ENCODE measurements at places on chromosomes 3 and 15. TPM values are rescaled to one million over a fixed set of nuclear protein-coding genes. Genes with fewer than 3 reads are reported as not detected.
A peak's percentile ranks its signal among the peaks of the same experiment; 100 is the strongest.

DNA sequence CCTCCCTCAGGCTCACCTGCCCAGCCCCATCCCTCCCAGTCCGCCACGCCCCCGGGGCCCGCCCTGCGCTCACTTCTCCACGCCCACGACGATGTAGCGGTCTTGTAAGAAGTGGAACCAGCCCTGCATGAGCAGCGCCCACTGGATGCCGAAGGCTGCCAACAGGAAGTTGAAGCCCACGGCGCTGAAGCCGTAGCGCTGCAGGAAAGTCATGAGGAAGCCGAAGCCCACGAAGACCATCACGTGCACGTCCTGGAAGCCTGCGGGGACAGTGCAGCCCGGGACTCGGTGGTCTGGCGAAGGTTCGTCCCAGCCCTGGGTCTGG lies 9.7 kb downstream of the RHCG start:
- no peaks in the 10 kb centered on the region for H3K36me3 ChIP-seq
- no peak overlapping the region for H3K27ac ChIP-seq
- peaks cover 9% of the 10 kb centered on the region for H3K4me1 ChIP-seq
- peaks cover 49% of the 10 kb centered on the region for H3K27me3 ChIP-seq
- DNase-seq = no peak

DNA sequence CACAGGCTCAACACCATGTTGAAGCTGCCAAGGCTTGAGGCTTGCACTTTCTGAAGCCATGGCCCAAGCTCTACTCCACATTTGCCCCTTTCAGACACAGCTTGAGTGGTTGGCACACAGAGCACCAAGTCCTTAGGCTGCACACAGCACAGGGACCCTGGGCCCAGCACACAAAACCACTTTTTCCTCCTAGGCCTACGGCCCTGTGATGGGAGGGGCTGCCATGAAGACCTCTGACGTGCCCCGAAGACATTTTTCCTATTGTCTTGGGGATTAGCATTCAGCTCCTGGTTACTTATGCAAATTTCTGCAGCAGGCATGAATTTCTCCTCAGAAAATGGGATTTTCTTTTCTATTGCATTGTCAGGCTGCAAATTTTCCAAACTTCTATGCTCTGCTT lies 445.5 kb downstream of the NLGN1 start:
- H3K4me1 ChIP-seq = no peaks in the 10 kb centered on the region
- H3K27ac ChIP-seq = no peak overlapping the region
- H3K36me3 ChIP-seq = peaks cover 12% of the 10 kb centered on the region
- H3K27me3 ChIP-seq = no peaks in the 10 kb centered on the region
- DNase-seq = no peak

GRCh38 chr3:54999811-55000210 lies 72.0 kb upstream of the LRTM1 start:
- no peaks in the 10 kb centered on the region for H3K27me3 ChIP-seq
- no peak for DNase-seq
- H3K4me1 ChIP-seq = no peaks in the 10 kb centered on the region
- no peak overlapping the region for H3K4me3 ChIP-seq
- H3K27ac ChIP-seq = no peak overlapping the region
- no peaks in the 10 kb centered on the region for H3K36me3 ChIP-seq

The ALDH1A3 gene
- total RNA-seq = not detected

GRCh38 chr3:13260259-13261103 lies 159.6 kb downstream of the NUP210 start:
- no peak overlapping the region for H3K4me3 ChIP-seq
- H3K4me1 ChIP-seq = peaks cover 10% of the 10 kb centered on the region
- no peak overlapping the region for H3K27ac ChIP-seq
- H3K27me3 ChIP-seq = no peaks in the 10 kb centered on the region

The ACAP2 gene
- total RNA-seq = 60.0 TPM

GRCh38 chr15:27065151-27065550 lies 94.2 kb downstream of the GABRG3 start:
- H3K4me1 ChIP-seq = no peaks in the 10 kb centered on the region
- H3K4me3 ChIP-seq = no peak overlapping the region
- no peak for DNase-seq
- H3K36me3 ChIP-seq = peaks cover 5% of the 10 kb centered on the region
- no peaks in the 10 kb centered on the region for H3K27me3 ChIP-seq

GRCh38 chr3:134697830-134698689 lies 47.2 kb upstream of the KY start:
- DNase-seq = no peak
- H3K36me3 ChIP-seq = no peaks in the 10 kb centered on the region
- H3K4me3 ChIP-seq = no peak overlapping the region
- H3K4me1 ChIP-seq = no peaks in the 10 kb centered on the region
- H3K27ac ChIP-seq = no peak overlapping the region
- peaks cover 4% of the 10 kb centered on the region for H3K27me3 ChIP-seq

DNA sequence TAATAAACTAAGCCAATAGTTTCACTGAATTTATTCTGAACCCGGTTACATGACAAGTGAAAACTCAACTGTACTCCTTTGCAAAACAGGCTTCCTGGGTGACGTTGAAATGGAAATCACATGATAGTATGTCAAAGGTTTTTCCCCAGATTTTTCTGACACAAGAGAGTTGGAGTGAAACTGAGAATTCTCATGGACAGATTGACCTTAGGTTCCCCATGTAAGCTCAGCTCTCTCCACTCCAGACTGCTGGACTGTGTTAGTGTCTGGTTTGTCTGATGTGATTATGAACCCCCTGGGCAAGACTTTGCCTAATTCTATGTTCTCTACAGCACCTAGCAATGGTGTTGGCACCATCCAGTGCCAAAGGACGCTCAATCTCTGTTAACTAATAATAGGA lies 219.7 kb upstream of the COL8A1 start:
- H3K27me3 ChIP-seq = no peaks in the 10 kb centered on the region
- no peak overlapping the region for H3K4me3 ChIP-seq
- H3K36me3 ChIP-seq = no peaks in the 10 kb centered on the region
- no peaks in the 10 kb centered on the region for H3K4me1 ChIP-seq

DNA sequence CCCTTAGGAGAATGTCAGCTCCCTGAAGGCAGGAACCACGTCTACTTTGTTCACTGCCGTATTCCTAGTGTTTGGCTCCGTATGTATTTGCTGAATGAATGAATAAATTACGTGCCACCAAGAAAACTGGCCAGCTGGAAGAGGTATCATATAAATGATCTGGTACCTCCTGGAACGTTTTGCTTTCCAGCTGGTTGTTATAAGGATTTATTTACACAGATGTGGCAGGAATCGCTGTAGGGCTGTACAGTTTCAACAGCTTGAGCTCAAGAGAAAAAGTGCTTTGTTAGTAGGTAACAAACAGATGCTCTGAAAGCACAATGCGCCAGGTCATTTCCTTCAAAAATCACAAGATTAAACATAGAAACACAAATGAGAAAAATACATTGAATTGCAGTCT lies 108.8 kb upstream of the ATP2B2 start:
- H3K4me1 ChIP-seq = no peaks in the 10 kb centered on the region
- H3K27me3 ChIP-seq = peaks cover 48% of the 10 kb centered on the region
- no peak overlapping the region for H3K4me3 ChIP-seq

GRCh38 chr3:144272680-144273079 lies 301.1 kb downstream of the DIPK2A start:
- no peak overlapping the region for H3K27ac ChIP-seq
- H3K4me3 ChIP-seq = no peak overlapping the region
- no peaks in the 10 kb centered on the region for H3K27me3 ChIP-seq
- H3K4me1 ChIP-seq = peaks cover 4% of the 10 kb centered on the region
- DNase-seq = no peak
- no peaks in the 10 kb centered on the region for H3K36me3 ChIP-seq

DNA sequence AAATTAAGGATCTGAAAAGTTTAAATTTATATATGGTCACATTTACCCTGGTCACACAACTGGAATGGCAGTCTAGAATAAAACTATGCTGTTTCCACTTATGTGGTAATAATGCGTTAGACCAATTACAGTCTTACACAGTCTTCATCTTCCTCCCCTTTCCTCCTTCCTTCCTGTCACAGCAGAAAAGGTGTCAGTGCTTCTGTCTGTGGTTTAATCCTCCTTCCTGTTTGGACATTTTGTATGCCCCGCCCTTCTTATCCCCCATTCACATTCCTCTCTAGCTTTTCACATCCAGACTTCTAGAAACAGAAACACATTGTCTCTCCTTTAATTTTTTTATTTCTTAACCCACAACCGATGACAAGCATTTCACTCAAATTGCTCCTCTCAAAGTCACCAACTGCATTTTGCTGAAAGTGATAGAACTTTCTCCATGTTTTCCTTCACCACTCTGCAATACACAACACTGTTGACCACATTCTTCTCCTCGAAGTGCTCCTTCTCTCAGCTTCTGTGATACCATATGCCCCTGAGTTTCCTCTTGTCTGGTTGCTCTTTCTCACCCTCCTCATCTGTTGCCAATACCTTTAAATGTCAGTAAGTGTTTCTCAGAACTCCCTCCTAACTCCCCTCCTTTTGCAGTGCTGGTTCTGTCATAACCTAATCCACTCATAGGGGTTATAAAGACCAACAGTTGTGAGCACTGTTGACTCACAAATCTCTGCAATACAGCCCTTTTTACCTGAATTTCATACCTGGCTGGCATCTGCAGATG lies 271.6 kb downstream of the UBE2E2 start:
- peak overlapping the region; percentile 59 for H3K4me3 ChIP-seq
- H3K4me1 ChIP-seq = peaks cover 11% of the 10 kb centered on the region
- peaks cover 14% of the 10 kb centered on the region for H3K36me3 ChIP-seq

- peak overlapping the region; percentile 61 for H3K27ac ChIP-seq
- H3K4me3 ChIP-seq = no peak overlapping the region
- peaks cover 24% of the 10 kb centered on the region for H3K4me1 ChIP-seq
- H3K36me3 ChIP-seq = peaks cover 20% of the 10 kb centered on the region
These were observed 46.8 kb downstream of the ST6GAL1 start for GRCh38 chr3:186976837-186977750.

- peaks cover 23% of the 10 kb centered on the region for H3K27me3 ChIP-seq
- no peaks in the 10 kb centered on the region for H3K36me3 ChIP-seq
- no peaks in the 10 kb centered on the region for H3K4me1 ChIP-seq
- no peak overlapping the region for H3K27ac ChIP-seq
- no peak for DNase-seq
These were observed 186.8 kb downstream of the IL5RA start for GRCh38 chr3:2923390-2923789.

GRCh38 chr15:59492389-59493377 lies 54.7 kb downstream of the FAM81A start:
- peaks cover 6% of the 10 kb centered on the region for H3K27me3 ChIP-seq
- peaks cover 5% of the 10 kb centered on the region for H3K4me1 ChIP-seq
- DNase-seq = no peak
- H3K4me3 ChIP-seq = no peak overlapping the region

DNA sequence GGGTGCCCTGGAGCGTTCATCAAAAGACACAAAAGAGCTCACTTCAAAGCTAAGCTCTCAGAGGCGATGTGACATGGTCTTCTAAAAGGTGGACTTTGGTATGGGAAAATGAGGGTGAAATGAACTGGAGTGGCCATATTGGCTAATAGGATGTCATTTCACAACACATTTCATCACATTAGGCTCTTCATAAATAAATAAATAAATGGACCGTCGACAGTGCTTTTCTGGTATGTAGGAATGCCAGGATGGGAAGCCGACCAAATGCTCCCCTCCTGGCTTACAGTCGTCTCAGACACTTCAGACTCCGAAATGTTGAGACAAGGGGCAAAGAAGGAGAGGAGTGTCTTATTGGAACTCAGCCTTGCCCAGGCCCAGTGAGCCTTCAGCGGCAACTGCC lies 383.0 kb downstream of the NTRK3 start:
- no peak for DNase-seq
- no peak overlapping the region for H3K4me3 ChIP-seq
- no peaks in the 10 kb centered on the region for H3K36me3 ChIP-seq
- H3K4me1 ChIP-seq = no peaks in the 10 kb centered on the region
- H3K27me3 ChIP-seq = no peaks in the 10 kb centered on the region
